Left renal pelvis (tissue), 4 donors: ENCODE measurements at places on chromosomes 7 and 10. TPM values are rescaled to one million over a fixed set of nuclear protein-coding genes. Genes with fewer than 3 reads are reported as not detected.

DNA sequence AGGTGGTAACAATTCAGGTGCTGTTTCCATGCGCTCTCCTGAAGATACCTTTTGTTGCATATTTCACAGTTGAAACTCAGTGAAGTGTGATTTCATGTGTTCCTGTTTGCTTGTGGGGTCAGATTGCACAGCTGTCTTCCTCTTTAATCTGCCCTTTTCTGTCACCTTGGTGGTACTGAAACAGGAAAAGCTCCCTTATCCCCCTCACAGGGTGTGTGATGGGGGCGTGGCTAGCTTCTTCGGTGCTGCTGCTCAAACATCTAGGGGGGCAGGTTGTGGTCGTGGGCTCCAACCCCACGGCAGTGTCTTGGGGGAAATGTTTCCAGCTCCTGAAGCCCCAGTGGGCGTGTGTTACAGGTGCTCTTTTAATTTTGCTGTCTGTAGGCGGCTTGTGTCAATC lies 107.4 kb upstream of the KLF14 start:
- DNase-seq, result no peak

Gene IGFBP1
- 0.90 TPM for polyA plus RNA-seq

DNA sequence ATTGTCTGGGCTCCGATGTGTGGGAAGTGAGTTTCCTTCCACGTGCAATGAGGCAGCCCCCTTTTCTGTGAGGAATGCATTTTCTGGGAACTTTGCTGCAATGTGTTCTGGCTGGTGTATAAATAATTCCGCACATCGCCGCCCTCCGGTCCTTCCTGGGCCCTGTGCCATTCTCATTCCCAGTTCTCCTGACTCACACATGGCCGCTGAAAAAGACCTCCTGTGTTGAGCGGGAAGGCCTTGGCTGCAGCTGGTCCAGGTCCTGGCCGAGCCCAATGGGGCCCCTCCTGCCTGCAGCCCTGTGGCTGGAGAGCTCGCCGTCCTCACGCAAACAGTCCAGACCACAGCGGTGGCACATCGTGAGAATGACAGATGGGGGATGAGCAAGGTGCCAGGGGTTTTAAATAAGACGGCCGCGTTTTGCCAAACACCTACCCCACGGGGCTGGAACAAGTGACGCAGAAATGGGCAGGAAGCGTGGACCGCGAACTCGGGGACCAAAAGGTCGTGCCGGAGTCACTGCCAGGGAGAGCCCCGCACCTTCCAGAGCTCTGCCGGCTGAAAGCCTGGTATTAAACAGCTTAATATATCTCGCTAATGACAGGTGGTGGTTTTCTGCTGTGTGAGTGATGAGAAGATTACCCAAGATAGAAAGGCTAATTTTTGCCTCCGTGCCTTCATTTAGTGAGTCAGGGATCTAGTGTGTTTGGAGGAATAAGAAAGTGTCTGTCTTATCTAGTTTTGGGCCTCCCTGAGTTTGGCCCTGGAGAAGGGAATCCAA lies 37.0 kb downstream of the FAM20C start:
- DNase-seq, result no peak

DNA sequence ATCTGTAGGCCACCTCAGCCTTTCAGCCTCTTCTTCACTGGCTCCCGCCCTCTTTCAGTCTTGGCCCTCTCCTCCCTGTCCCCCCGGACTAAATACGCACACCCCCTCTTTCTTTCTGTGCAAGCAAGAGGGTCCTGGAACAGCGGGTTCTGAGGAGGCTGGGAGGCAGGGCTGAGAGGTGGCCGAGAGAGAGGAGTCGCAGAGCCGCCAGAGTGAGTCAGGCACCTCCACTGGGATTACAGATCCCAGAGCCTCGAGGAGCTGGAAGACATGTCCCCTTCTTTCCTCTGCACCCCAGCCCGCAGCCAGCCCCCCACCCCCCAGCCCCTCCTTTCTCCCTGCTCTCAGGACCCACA lies 182 bp downstream of the CCDC136 start:
- DNase-seq, result no peak

Gene C7orf25
- 6.4 TPM for polyA plus RNA-seq

GRCh38 chr10:58384095-58384494 lies 1.1 kb upstream of the TFAM start:
- no peak for DNase-seq

Gene CFTR
- 4.4 TPM for polyA plus RNA-seq

DNA sequence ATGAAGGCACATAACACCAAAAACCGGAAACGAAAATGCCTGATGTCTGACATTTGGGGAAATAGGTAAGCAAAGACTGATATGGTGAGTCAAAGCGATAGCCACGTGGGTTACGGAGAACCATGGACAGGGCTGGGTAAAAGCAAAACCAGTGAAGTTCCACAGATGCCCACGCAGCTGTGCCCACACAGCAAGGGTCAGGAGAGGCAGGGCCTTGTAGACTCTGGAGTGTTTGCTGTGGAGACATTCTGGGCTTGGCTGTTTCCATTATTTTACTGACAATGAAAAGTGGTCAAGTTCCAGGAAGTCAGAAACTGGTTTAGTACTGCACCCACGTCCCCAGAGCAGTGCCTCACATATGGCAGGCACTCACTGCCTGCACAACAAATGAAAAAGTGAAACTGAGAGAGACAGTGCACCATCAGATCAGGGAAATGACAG lies 148.7 kb downstream of the ZMYND11 start:
- DNase-seq, result no peak

DNA sequence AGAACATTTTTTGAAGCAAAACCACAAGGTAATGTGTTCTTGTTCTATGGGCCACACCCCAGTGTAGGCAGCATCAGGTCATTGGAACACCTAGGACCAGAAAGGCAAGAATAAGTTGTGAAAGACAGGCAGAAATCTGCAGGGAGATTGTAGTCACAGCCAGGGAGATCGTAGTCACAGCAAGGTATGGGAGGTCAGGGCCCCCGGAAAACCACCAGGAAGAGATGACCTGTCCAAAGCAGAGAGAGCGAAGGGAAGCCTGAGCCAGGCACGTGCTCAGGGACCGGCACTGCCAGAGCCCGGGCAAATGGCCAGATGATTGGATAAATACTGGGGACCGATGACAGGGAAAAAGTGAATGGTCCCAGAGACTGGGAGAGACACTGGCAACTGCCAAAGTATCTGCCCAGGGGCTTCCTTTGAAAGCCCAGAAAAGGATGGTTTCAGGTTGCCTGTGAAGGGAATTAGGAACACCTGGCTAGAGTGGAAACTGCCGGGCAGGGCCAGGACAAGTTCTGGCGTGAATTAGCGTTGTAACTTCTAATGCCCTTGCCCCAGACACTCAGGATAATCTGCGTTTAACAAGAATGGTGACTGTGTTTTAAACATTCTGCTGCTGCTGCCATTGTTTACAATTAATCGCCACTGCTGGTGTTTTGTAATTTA lies 3.9 kb upstream of the NOBOX start:
- DNase-seq, result no peak

DNA sequence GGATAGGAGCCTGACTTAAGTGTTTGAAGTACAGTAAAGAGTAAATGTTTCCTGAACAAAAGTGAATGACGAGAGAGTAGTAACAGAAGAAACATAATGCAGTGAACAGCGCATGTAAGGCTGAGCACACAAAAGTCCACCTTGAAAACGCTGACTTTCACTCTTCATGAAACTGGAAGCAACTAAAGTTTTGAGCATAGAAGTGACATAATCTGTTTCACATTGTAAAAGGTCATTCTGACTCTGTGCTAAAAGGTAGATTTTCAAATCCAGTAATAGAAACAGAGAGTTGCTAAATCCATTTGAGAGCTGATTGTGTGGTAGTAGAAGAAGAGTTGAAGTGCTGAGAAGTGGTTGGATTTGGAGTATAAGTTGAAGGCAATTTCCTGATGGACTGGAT lies 1037.0 kb downstream of the CNTNAP2 start:
- no peak for DNase-seq

GRCh38 chr7:15885678-15886077 lies 199.2 kb upstream of the MEOX2 start:
- DNase-seq, result no peak
